ENCODE measurements at places on chromosomes 5 and 9. TPM values are rescaled to one million over a fixed set of nuclear protein-coding genes. Genes with fewer than 3 reads are reported as not detected.

GRCh38 chr5:31850981-31851689 is 212.2 kb downstream of the PDZD2 start:
- no peak for DNase-seq

DNA sequence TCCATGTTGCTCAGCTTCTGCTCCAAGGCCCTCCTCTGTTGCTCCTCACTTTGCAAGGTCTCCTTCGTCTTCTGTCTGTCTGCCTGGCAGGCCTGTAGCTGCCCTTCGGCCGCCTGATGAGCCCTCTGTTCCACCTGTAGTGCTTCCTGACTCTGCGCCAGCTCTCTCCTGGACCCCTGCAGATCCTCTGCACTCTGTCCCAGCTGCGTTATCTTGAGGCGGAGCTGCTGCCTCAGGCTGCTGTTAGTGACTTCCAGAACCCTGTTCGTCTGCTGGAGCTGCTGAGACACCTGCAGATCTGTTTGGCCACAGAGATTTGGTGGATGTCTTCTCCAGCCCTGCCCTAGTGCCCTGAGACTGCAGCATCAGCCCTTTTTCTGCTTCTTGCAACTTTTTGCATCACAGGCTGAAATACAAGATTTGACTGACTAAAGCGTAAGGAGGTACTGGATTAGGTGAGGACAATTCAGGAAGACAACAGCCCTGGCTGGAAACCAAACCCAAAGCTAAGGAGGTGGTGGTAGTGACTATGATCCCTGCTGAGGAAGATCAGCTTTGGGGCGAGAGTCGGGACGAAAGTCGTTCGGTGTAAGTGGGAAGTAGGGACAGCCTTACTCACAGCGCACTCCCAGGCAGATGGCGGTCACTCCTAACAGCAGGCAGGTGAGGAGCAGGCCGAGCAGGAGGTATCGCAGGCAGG is 2.1 kb downstream of the CD72 start:
- DNase-seq = no peak

DNA sequence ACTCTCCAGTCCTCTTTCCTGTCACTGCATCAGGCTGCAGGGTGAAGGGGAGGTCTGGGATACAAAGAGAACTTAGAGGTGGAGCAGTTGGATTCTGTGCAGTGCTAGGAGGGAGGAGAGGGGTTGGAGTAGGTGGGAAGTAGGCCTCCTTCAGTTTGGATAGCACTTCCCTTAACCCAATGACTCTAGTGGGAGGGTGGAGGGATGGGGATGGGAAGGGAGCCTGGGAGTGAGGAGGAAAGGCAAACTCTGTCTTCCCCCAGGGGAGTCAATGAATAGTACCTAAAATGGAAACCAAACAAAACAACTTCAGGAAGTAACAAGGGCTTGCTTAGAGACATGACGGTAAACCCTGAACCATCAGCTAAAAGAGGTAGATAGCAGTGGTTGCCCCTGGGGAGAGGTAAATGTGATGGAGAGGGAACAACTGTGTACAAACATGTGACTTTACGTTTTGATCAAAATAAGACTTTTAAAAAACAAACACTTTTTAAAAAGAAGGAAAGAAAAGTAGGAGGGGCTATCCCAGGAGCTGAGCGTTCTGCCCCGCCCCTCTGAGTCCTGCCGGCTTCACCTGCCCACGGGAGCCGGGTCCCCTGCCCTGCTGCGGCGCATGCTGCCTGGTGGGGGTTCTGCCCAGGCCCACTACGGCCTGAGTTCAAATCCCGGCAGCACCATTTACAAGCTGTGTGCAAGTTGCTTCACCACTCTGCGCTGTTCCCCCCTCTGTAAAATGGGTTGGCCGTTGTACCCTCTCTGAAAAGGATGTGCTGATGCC is 30.9 kb downstream of the GSN start:
- DNase-seq = no peak

The PALM2AKAP2 gene
- 15.6 TPM for total RNA-seq

- DNase-seq = no peak
Observed at GRCh38 chr5:130605234-130605633, 559.8 kb downstream of the HINT1 start.

All from urinary bladder (tissue), 4 donors.